ENCODE measurements at places on chromosomes 1 and 21.

- DNase-seq, result no peak
Observed at GRCh38 chr1:53047737-53048736, 14.0 kb upstream of the PODN start.

GRCh38 chr1:175881246-175881976 lies 138.0 kb upstream of the TNR start:
- no peak for DNase-seq

DNA sequence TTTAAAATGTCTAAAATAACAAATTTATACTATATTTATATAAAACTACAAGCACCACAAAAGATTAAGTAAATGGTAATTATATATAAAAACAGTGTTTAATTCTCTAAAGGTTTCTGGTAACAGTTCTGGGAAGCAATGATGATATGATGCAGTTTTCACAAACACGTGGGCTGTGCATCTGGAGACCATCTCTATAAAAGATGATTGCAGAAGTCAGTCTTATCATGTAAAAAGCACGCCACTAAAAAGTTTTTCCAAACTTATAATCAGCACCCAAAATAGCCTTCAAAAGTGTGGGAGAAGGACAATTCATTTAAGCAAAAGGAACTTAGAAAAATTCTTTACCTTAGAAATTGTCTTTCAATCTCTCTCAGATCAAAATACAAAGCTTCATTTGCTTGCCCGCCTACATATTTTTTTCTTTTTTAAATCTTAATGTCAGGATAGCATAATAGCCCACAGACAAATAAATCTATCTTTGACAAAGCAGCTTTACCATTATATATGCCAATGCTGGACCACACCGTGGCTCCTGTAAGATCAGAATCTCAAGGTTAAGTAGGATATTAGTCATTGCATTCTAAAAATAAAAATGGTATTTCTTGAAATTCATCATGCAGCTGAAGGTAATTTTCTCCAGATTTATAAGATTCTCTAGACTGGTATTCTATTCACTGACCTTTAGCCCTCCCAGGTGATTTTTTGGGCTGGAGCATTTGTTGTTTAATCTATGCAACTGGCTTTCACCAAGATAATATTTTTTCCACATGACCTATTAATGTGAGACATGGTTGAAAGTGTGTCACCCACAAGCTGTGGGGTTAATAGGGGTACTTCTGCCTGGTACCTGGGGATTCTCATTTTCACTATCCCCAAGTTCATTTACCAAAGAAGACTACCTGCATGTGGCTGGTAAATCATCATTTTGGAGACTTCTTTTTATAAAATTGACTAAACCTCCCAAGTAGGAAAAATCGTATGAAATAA lies 189.6 kb upstream of the ST6GALNAC5 start:
- DNase-seq, result no peak

GRCh38 chr1:31715087-31715872 lies 11.5 kb upstream of the COL16A1 start:
- no peak for DNase-seq

DNA sequence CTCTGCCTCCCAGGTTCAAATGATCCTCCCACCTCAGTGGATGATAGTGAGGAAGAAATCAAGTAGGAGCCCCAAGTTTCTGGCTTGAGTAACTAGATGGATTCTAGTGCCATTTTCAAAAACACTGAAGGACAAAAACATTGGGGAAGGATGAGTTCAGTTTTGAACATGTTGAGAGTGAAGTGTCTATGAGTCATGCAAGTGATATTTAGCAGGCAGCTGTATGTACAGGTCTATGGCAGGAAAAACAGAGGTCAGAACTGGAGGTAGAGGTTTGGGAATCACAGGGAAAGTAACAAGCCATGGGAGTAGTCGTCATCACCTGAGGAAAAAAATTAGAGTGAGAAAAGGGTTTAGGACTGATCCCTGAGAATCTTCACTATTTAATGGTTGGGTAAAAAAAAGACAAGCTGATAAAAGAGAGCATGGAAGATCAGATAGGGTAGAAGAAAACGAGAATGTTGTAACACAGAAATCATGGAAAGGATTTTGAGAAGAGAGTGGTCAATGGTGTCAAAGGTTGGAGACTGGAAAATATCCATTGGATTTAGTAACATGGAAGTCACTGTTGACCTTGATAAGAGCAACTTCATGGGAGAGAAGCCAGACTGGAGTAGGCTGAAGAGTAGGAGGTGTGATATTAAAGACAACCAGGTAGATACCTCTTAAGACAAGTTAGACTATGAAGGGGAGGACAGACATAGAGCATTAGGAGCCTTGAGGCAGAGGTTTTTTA lies 53.1 kb downstream of the DIPK1A start:
- DNase-seq, result no peak

DNA sequence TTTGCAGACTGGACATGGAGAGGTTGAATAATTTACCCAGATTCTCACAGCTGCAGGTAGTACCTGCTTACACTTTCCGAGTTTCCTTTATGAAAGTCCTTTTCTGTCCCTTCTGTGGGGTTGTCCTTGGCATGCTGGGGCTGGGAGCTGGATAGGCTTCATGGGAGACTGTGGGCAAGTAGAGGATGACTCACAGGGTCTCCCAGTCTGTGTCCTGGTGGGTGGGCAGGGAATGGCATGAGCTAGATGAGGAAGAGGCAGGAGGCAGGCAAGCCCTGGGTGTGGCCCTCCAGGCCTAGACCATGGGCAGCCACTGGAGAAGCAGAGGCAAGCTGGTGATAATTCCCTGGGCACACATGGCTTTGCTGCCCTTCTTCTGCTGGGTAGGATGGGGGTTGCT lies 80.6 kb downstream of the NAV1 start:
- no peak for DNase-seq

DNA sequence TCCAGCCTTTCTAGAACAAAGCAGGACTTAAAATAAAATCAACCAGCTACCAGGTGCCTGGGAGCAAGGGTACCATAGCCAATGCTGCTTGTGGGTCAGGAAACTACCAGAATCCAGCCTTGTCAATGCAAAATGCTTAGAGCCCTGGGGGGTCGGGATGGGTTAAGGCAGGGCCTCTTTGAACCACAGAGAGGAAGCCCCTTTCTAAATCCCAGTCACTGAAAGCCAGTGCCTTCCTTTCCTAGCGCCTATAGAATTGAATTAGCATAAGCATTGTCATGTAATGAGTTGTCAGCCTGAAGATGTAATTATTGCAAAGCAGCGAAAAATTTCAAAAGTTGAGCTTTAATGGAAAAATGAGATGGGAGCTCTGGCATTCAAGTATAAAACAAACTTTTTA lies 176.6 kb upstream of the DAB1 start:
- no peak for DNase-seq

Data from T-helper 22 cell (primary cell).